ENCODE measurements at places on chromosomes 16 and 17. TPM values are rescaled to one million over a fixed set of nuclear protein-coding genes. Genes with fewer than 3 reads are reported as not detected.

DNA sequence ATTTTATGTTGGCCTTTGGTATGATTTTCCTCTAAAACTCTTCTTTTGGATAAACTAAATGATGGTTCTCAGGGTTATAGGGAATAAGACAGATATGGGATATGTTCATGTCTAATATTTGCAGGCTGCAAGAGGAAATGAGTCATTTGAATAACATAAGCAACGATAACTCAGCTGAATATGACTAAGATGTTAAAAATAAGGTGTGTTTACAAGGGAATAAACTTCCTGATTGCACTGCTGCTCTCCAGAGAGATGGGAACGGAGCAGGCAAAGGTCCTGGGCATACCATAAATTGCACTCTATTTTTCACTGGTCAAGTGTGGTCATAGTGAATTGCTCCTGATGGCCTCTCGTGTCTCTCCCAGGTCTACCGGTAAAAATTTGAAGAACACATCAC is 666.2 kb downstream of the TOX3 start:
- no peaks in the 10 kb centered on the region for H3K4me1 ChIP-seq
- no peak overlapping the region for H3K27ac ChIP-seq
- H3K36me3 ChIP-seq: no peaks in the 10 kb centered on the region
- DNase-seq: no peak

WFIKKN1 gene
- total RNA-seq: not detected

- H3K4me1 ChIP-seq: no peaks in the 10 kb centered on the region
- no peaks in the 10 kb centered on the region for H3K27me3 ChIP-seq
- no peak overlapping the region for H3K27ac ChIP-seq
- no peak overlapping the region for H3K4me3 ChIP-seq
- no peak for DNase-seq
Measured at GRCh38 chr17:33868899-33869298, 386.2 kb upstream of the CCL2 start.

GRCh38 chr17:66520999-66521398 is 218.6 kb downstream of the PRKCA start:
- no peaks in the 10 kb centered on the region for H3K36me3 ChIP-seq
- H3K4me1 ChIP-seq: no peaks in the 10 kb centered on the region
- H3K27ac ChIP-seq: no peak overlapping the region

- no peak for DNase-seq
- peaks cover 87% of the 10 kb centered on the region for H3K36me3 ChIP-seq
- no peaks in the 10 kb centered on the region for H3K27me3 ChIP-seq
- no peak overlapping the region for H3K4me3 ChIP-seq
Measured at GRCh38 chr16:85663891-85664321, 24.8 kb downstream of the GINS2 start.

All from ascending aorta (tissue), 2 donors.